ENCODE measurements at places on chromosomes 2 and 18.

DNA sequence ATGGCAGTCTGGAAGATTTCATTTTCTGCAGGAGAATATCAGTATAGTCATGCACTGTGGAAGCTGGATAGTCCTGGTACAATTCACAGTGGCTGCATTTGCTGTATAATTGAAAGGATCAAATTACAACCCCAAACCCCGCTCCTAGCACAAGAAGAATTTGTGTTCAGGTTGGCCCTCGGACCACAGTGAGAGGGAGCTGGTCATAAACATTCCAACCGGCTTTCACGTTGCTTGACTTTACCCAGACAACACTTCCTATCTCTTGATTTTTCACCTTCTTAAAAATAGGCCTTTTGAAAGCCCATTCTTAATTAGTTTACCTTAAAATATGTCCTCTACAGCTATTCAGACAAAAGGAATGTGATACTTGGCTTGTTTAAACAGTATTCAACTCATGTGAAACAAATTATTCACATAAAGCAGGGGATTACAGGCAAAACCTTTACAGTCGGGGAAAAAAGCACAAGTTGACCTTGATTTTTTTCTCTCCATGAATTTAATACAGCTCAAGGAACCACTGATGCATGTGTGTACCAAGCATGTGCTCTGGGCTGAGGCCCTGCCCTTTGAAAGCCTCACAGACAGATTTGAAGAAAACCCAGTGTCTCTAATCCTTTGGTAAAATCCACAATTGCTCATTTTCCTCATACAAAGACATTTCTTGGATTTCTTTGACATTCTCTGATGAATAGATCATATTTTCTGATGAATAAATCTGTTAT, 143.0 kb upstream of the SOX11 start:
- DNase-seq, result no peak

- no peak for DNase-seq
Measured at GRCh38 chr2:239229545-239230279, 171.1 kb downstream of the HDAC4 start.

GRCh38 chr2:29983308-29983707, 61.9 kb upstream of the ALK start:
- DNase-seq, result no peak

GRCh38 chr2:8609357-8609811, 72.5 kb upstream of the ID2 start:
- DNase-seq, result no peak

- DNase-seq, result no peak
Measured at GRCh38 chr18:31230495-31230894, 67.8 kb upstream of the DSC1 start.

GRCh38 chr18:26702086-26702485, 153.7 kb upstream of the KCTD1 start:
- DNase-seq, result no peak
